Activated B cell treated with CpG ODN at 0.5 μM for 24 hours (primary cell): ENCODE measurements at places on chromosomes 6 and 20. TPM values are rescaled to one million over a fixed set of nuclear protein-coding genes. Genes with fewer than 3 reads are reported as not detected.
A peak's percentile ranks its signal among the peaks of the same experiment; 100 is the strongest.

WFDC10B gene
- not detected in 2 replicates for total RNA-seq

EYA2 gene
- total RNA-seq, result 0.62 and 0.71 TPM in 2 replicates

FAM50B gene
- 7.6 and 8.1 TPM in 2 replicates for total RNA-seq

LSM2 gene
- total RNA-seq, result 61.8 and 68.6 TPM in 2 replicates

MUCL3 gene
- not detected in 2 replicates for total RNA-seq

RUNX2 gene
- 1.8 and 2.0 TPM in 2 replicates for total RNA-seq

NANP gene
- 2.3 and 2.7 TPM in 2 replicates for total RNA-seq

KPNA5 gene
- 25.0 and 29.9 TPM in 2 replicates for total RNA-seq

ARG1 gene
- total RNA-seq, result not detected in 2 replicates

GABRR2 gene
- total RNA-seq, result 1.4 and 1.8 TPM in 2 replicates

ZBP1 gene
- total RNA-seq, result 16.5 and 17.8 TPM in 2 replicates

LY6G6D gene
- total RNA-seq, result not detected in 2 replicates

SIGLEC1 gene
- total RNA-seq, result not detected in 2 replicates

CLDN20 gene
- not detected in 2 replicates for total RNA-seq

DNA sequence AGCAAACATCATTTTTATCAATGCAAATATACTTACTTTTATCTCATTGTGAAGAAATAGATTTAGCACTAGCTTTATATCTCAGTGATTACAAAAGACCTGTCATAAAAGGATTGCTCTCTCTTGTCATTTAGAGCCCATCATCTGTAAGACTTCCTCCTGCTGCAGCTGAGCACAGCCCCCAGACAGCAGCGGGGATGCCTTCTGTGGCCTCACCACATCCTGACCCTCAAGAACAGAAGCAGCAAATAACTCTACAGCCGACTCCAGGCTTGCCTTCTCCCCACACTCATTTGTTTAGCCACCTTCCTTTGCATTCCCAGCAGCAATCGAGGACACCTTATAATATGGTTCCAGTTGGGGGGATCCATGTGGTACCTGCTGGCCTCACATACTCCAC lies 127.0 kb upstream of the EDN1 start:
- DNase-seq, result no peak

DNA sequence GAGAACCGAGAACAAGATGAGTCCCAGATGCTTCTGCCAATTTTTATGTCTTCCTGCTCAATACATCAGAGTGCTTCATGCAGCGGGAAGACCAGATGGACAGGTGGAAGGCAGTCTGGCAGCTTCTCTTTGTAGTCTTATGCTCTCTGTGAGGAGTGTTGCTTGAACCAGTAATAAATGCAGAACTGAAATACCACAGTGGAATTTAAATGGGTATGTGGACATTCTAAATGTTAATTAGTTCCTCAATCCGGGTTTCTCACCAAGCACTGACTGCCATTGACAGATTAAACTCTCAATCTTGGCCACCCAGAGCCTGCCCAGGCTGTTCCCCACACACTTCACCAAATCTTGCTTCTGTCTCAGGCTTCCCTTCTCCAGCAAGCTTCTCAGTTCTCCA lies 695.5 kb upstream of the CHD6 start:
- no peak for DNase-seq

GRCh38 chr6:139632840-139633239 lies 258.4 kb upstream of the CITED2 start:
- no peak for DNase-seq

DNA sequence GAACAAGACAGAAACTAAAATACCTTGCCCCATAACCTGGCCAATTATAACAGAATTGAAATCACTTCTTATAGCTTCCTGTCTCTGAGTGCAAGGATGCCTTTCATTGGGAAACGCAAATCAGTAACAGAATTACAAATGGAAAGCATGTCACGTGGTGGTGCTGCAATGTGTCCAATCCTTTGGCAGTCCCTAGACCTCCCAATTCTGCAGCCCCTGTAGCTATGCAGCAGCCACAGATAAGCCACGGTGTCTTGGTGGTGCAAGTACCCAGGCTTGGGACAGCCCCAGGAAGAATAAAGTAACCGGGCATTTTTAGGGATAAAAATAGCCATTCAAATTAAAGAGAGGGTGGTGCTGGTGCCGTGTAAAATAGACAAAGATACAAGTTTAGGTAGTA lies 134.6 kb upstream of the CCN2 start:
- no peak for DNase-seq

DNA sequence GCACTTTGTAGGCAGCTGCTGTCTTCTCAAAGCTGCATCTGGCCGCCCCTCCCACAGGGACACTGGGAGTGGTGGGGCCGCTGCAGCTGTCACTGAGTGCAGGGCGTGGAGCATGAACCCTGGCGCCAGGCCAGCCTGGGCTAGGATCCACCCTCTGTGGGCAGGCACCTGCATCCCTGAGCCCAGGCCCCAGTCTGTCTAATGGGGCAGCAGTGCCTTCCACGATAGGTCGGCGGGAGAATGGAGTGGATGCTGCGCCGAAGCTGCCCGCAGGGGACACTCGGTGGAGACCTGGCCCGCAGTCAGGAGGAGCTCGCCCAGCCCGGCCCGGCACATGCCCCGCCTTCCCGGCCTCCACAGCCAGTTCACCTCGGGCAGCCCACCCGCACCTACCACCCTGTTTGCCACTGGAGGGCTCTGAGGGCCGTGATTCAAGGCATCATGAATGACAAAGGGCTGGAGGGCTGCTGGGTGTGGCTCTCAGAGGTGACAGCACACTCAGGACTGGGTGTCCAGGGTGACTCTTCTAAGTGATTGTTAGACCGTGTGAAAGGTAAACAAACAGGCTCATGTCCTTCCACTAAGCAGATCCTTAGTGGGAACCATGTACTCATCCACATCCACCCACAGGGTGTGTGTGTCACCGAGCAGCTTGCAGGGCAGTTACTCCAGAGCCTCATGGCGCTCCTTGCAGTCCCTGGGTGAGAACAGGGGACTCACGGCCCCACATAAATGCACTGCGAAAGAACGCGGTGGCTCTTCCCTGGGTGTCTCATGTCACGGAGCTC lies 133.9 kb downstream of the AGPAT4 start:
- DNase-seq, result no peak

- DNase-seq, result no peak
These were observed 15.1 kb upstream of the EDN1 start for GRCh38 chr6:12275107-12275506.

- DNase-seq, result peak; percentile 75
These were observed 3.7 kb downstream of the OGFR start for GRCh38 chr20:62808211-62808865.

DNA sequence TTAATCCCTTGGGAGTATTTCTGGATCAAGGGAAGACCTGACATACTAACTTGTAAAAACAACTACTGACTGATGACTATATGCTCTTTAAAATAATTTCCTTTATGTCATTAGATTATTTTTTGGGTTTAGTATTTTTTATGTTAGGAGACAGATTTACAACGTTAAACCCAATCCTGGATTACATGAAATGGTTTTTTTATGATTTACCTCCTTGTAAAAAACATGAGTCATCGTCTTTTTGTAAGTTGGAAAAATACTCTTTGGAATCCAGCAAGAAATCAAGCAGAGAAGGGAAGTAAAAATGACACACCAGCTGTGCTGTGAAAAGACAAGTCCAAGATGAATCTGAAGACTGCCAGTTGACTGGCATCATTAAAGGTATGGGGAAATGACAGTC lies 6.7 kb downstream of the STK4 start:
- no peak for DNase-seq

- DNase-seq, result no peak
These were observed 93.0 kb upstream of the POPDC3 start for GRCh38 chr6:105272786-105273185.

DNA sequence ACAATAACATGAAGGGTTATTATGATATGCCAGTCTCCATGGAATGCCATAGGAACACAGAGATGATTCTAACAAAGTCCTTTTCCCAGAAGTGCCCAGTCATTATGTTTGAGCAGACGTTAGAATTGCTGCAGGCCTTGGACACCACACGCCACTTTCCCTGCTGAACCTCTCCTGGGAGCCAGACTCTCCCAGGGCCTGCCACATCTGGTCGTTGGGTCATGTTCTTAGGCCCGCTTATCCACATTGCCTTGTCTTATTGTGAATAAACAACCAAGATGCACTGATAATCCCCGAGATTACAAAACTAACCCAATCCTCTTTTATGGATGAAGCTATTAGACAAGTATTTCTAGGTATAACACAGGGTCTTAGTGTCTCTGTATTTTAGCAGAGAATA lies 276.5 kb upstream of the CITED2 start:
- DNase-seq, result no peak

GRCh38 chr6:90121982-90122381 lies 174.7 kb downstream of the BACH2 start:
- no peak for DNase-seq

DNA sequence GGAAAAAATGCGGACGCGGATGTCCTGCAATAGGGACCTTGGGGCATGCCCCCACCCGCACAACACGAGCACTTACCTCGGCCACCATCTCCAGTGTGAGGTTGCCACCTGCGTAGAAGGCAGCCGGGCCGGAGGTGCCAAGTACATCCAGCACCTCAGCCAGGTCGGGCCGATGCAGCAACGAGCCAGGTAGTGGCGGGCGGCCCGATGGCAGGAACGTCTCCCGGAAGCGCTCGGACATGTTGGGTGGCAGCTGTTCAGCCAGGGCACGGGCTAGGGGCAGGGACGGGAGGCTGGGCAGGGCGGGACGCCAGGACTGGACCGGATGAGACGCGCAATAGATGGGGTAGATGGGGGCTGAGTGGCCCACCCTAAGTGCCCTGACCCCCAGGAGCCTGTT lies 13.3 kb downstream of the GGT7 start:
- no peak for DNase-seq
